ENCODE measurements at places on chromosomes 13 and 19.

GRCh38 chr13:40452038-40452666 is 214.3 kb downstream of the FOXO1 start:
- DNase-seq, result no peak

DNA sequence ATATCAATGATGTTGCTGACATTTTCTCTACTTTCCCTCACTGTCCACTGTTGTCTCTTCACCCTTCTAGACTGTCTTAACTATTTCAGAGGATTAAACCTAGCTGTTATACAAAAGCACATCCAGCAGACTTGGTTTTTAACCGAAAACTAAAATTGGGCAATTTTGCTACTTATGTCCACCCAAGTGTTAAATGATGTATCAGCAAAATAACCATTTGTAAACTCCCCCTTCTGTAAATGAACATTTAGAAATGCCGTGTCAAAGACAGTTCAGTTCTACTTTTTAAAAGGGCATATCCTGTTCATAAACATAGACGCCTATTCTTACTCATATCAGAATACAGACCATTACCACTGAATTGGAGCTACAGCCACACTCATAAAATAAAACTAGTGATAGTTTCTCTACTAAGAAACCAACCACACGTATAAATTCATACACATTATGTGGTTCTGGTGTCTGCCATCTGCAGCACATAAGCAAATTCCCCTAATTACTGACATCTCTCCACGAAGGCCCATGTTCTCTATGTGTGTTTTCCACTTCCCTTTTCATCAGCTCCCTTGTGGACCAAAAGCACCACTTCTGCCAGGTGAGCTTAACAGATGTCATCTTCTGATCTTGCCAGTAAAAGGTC is 1091.8 kb downstream of the PCDH9 start:
- no peak for DNase-seq

GRCh38 chr13:49853535-49853934 is 61.1 kb upstream of the KPNA3 start:
- DNase-seq, result no peak

DNA sequence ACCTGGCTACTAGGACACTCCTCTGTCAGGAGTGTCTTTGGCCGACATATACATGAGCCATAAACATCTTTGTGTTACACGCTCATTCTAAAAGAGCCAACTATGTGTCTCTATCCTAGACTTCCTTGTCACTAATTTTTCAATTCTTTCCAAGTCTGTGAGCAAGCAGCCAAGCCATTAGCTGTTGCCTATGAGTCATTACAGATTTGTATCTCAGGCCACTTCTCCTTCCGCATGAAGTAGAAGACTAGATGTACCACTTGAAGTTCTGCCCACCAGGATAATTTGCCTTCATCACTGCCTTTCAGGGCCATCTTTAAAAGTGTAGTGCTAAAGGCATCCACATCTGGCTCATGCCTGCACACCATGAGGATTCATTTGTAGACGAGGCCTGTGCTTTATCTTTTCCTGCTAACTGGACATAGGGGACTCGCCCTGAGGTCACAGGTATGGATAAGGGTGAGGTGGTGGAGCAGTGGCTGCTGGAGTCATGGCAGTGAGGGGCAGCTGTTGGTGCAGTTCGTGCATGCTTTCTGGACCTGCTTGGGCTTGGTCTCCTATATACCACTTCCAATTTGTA is 126.1 kb upstream of the KL start:
- no peak for DNase-seq

GRCh38 chr13:90673746-90674145 is 673.7 kb upstream of the MIR17HG start:
- no peak for DNase-seq

GRCh38 chr19:39479916-39480315 is 722 bp upstream of the TIMM50 start:
- no peak for DNase-seq

DNA sequence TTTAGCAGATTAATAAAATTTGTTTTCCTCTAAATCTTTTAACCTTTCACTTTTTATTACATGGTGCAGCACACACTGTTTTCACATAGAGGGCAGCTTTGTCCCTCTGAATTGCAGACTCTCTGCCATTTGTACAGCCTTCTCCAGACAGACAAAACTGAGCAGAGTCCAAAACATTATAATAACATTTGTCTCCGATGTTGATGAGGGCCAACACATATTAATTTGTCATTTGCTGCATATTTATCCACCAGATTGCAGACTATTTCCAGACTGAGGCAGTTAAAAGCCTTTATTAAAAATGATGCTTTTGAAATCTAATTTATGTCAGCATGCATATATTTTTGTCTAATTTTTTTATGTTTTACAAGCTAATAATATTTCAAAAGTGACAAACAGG is 1251.9 kb upstream of the SLC10A2 start:
- DNase-seq, result no peak

DNA sequence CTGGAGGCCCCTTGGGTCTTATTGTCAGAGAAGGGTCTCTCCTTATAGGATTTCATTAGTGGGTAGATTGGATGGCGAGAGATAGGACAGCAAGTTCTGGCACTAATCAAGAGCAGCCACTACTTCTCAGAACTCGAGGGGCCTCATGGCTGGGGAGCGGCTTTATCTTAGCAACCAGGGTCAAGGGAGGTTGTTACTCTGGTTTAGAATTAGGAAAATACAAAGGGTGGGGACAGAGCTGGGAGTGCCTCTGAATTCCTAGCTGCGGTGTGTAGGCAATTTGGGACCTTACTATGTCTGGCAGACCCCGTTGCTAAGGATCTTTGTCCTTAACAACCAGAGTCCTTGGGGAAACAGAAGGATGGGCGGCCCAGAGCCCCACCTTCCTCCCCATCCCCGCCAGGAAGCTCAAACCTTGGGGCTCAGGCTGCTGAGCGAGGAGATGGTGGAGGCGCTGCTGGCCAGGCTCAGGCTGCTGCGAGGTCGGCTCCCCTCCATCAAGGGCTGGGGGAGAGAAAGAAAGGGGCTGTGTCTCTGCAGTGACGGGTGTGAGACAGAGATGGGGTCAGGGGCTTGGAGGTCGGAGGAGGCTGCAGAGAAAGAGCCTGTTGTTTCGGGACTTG is 1.2 kb downstream of the PLEKHA4 start:
- no peak for DNase-seq

- no peak for DNase-seq
Observed at GRCh38 chr19:43847246-43847645, 20.1 kb downstream of the ZNF283 start.

GRCh38 chr13:20140487-20140886 is 20.4 kb downstream of the GJA3 start:
- DNase-seq, result no peak

DNA sequence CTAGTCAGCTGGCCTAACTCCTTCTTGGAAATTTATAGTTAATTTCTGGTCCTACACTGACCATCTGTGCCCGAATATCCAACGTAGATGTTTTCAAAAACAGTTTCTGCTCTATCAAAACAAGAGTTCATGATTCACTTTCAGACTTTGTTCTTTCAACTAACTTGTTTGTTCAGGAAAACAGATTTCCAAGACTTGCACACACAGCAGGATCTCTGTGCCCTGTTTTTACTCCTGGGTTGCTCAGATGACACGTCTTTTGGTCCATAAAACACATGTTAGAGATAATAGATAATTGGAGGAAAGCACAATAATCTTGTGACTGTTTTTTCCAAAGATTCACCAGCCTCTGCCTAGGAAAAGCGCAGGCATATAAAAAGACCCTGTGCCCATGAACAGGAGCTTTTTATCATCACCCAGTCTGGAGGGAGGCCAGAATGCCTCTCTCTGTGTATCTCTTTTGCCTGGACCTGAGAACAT is 218.0 kb downstream of the IRS2 start:
- no peak for DNase-seq

- DNase-seq, result no peak
Observed at GRCh38 chr19:43318203-43318602, 35.3 kb upstream of the CD177 start.

GRCh38 chr13:113176280-113176679 is 17.8 kb downstream of the PROZ start:
- no peak for DNase-seq

DNA sequence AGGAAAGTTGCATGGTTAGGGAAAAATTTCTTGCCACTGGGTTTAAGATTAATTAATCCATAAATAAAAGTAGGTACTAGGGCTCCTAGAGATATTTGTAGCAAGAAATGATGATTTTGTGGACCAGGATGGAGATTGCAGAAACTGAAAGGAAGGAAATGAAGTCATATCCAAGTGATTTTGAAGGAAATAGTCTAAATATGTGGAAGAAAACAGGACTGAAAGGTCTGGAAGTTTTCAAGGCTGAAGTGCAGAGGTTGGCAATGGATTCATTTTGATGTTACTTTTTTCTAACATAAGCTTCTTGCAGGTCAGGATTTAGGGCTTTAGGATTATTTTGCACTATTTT is 52.8 kb downstream of the SOX21 start:
- DNase-seq, result no peak

DNA sequence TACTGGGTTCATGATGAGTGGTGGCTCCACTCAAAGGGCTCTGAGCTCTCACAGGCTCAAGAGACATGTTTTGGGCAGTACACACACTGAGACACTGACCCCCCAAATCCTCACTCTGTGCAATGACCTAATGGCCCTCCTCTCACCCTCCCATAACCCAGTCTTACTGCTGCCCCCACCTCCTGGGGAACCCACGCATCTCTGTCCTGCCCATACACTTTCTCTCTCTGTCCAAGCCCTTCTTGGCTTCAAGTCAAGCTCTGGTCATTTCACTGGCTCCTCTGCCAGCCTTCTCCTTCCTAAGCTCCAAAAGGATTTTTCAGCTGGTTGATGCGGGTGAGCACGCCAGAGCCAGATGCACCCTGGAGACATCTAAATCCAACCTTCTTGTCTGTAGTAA is 187.9 kb upstream of the TSHZ3 start:
- no peak for DNase-seq

- DNase-seq, result peak; percentile 87
Observed at GRCh38 chr13:113421673-113422270, 31.5 kb downstream of the ADPRHL1 start.

GRCh38 chr13:51364404-51365008 is 25.0 kb downstream of the SERPINE3 start:
- DNase-seq, result no peak

GRCh38 chr13:33228648-33229445 is 56.7 kb downstream of the STARD13 start:
- peak; percentile 88 for DNase-seq

DNA sequence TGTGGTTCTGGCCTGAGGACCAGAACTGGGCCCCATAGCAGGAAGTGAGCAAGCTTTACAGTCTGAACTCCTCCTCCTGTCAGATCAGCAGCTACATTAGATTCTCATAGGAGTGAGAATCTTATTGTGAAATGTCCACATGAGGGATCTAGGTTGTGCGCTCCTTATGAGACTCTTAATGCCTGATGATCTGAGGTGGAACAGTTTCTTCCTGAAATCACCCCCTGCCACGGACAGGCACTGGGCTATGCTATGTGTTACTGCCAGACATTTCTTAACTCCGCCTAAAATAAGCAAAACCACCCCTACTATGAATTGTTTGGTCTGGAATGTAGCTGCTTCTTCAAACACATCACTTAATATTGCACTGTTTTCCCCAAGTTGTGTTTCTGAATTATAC is 4.6 kb downstream of the FBXL3 start:
- DNase-seq, result peak; percentile 64

DNA sequence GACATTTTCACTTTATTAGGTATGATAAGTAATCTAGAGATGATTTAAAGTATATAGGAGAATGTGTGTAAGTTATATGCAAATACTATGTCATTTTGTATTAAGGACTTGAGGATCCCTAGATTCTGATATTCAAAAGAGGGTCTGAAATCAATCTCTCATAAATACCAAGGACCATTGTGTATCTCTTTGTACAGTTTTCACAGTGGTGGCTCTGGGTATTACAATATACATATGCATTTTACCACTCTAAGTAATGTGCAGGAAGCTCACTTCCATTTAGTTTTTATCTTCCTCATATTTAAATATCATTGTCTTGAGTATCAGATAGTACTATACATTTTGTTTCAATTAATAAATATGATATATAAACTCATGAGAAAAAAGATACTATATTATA is 862.6 kb upstream of the PCDH20 start:
- DNase-seq, result no peak
